CD4-positive, alpha-beta T cell treated with Interleukin-4 for 4 hours (primary cell): ENCODE measurements at places on chromosomes 2 and 18.

- DNase-seq: no peak
These were observed 19.5 kb upstream of the YWHAQ start for GRCh38 chr2:9650119-9650821.

DNA sequence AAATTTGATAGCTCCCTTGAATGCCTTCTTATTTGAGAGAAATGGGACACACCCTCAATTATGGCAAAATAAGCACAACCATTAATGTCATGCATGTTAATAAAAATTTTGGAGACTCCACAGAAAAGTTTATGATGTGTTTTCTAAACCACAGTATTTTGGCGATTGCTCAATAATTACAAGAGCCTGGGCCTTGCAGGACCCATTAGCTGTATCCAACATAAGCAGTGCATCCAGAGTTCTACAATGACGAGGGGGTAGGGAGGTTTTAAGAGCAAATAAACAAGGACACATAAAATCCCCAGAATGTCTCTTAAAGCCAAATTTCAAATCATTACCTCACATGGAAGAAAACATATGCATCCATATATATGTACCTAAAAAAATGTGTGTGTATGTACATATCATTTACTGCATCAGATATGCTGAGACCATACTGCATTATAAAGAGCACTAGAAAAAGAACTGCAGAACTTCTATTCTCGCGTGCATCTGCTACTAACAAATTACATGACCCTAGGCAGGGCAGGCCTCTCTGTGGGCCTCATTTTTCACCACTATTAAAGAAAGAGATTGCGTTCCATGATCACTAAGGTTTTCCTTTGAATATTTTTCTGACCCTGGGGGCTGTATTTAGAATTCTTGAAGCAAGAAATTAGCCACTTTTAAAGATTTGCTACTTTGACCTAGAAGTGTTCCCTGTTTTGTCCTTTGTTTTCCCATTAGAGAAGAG is 38.0 kb downstream of the CMPK2 start:
- no peak for DNase-seq

DNA sequence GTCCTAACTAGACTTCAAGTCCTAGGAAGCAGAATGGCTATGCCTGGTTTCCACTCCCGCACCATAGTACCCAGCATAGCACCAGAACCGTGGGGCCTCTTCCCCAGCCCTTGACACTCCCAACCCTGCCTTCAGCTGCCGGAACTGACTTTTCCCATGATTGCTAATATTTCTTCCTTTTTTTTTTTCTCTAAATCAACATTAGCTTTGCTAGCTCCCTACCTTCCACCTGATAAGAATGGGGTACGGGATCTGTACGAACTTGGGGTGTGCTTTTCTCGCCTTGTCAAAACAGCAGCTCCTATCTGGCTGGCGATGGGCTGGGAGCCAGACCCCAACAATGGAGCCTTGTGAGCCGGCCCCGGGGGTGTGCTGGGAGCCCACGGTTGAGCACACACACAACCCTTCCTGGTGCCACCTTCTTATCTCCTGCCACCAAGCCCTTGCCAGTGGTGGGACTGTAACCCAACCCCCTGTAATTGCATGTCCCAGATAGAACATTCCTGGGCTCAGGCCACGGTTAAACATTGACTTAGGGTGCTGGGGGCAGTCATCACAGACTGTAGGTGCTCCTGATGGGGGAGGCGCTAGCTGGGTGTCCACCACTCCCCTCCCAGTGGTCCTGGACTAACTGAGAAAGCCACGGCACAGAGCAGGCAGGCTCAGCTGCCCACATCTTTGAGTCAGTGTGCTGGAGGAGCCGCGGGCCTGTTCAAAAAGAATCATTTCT is 213.0 kb upstream of the HAAO start:
- DNase-seq: no peak

DNA sequence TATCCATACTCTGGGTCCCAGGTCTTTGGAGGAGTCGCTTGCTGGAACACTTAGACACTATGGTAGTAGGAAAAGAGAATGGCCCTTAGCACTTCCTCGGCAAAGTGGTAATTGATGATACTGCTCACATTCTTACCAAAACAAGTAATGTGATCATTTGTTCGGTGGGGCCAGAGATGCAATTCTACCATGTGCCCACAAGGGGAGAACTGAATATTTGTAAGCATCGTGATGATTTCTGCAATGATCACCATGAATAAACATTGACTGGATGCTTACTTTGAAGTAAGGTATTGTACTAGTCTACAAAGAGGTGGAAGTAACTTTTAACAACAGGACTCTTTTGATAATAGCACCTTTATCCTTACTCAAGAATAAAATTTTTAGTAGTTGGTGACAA is 109.7 kb downstream of the CD8B2 start:
- DNase-seq: no peak

DNA sequence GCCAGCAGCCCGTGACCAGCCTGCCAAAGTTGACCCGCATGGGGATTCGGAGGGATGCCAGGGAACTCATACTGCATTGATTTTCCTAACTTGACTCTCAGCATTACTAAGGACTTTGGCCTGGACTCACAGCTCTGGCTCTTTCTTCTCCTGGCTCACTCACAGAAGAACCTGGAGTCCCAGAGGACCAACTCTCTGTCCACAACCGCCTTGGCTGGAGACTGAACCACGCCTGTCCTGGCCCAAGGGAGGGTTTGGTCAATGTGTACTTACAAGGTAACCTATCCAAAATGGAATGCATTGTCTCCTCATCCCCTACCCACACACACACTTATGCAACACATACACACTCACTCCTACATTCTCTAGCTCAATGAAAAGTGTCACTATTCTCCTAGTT is 135.6 kb upstream of the KLHL29 start:
- DNase-seq: no peak

DNA sequence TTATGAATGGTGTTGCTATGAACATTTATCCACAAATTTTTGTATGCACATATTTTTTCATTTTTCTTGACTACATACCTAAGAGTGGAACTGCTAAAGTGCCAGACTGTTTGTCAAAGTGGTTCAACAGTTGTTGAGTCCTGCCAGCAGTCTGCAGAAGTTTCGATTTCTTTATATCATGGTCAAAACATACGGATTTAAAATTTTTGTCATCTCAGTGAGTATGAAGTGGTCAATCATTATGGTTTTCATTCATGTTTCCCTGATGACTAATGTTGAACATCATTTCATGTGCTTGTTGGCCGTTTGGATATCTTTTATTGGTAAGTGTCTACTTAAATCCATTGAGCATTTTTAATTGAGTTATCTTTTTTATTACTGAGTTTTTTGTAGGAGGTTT is 39.2 kb downstream of the CCDC138 start:
- no peak for DNase-seq

DNA sequence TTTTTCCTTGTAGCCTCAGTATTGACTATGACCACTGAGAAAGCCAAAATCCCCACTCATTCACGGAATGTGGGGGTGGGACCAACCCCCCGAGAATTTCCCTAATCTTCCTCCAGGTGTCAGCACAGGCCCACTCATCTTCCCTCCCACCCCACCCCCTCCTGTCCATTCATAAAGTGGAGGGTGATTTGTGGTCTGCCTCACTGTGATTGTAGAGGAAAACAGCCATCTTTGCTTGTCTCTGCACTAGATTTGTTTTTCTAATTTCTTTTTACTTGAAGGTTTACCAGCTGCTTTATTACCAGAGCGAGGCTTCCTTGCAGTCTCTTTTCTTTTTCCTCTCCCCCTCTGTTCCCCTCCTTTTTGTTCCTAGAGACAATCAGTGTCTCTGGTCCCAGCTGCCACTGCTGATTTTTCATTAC is 171.8 kb downstream of the ICOS start:
- peak; percentile 58 for DNase-seq

DNA sequence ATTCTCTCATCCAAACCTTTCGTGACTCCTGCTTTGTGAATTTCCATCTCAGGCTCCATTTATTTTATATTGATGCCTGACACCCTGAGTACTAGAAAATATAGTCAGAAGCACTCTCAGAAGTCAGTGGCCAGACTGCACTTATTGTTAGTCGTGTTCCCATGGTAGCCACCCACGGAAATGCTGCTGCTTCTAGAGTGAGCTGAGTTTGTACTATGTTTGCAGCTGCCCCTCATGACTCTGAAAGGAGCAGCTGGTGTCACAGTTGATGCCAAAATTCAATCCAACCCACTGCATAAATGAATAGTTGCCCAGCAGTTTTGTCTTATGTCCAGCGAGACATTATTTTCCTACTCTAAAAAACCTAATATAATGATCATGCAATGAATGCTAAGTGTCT is 265.2 kb upstream of the SPHKAP start:
- DNase-seq: no peak

GRCh38 chr2:239366740-239367139 is 34.1 kb downstream of the HDAC4 start:
- no peak for DNase-seq

GRCh38 chr2:69683170-69683971 is 39.8 kb upstream of the AAK1 start:
- no peak for DNase-seq

DNA sequence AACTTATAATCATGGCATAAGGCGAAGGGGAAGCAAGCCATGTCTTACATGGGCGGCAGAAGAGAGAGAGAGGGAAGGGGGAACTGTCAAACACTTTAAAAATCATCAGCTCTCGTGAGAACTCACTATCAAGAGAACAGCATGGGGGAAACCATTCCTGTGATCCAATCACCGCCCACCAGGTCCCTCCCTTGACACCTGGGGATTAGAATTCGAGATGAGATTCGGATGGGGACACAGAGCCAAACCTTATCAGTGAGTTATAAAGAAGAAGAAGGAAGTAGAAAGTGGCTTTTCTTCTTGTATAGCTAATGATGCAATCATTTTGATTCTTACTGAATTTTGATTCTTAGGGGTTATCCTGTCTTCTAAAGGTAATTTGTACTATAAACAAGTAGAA is 51.4 kb downstream of the SMCHD1 start:
- no peak for DNase-seq

DNA sequence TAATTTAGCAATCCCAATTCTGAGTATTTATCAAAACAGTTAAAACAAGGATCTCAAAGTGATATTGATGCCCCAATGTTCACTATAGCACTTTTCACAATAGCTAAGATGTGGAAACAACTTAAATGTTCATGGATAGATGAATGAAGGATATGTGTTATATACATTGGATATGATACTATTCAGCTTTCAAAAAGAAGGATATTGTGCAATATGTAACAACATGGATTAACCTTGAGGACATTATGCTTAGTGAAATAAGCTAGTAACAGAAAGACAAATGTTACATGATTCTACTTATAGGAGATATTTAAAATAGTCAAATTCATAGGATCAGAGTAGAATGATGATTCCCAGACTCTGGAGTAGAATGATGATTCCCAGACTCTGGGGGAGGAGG is 78.0 kb downstream of the INSIG2 start:
- no peak for DNase-seq

- DNase-seq: no peak
These were observed 12.0 kb upstream of the ZNF532 start for GRCh38 chr18:58852629-58853028.

GRCh38 chr2:169080250-169081069 is 11.1 kb downstream of the DHRS9 start:
- peak; percentile 8 for DNase-seq

GRCh38 chr2:127620866-127621265 is 25.1 kb upstream of the GPR17 start:
- DNase-seq: no peak

DNA sequence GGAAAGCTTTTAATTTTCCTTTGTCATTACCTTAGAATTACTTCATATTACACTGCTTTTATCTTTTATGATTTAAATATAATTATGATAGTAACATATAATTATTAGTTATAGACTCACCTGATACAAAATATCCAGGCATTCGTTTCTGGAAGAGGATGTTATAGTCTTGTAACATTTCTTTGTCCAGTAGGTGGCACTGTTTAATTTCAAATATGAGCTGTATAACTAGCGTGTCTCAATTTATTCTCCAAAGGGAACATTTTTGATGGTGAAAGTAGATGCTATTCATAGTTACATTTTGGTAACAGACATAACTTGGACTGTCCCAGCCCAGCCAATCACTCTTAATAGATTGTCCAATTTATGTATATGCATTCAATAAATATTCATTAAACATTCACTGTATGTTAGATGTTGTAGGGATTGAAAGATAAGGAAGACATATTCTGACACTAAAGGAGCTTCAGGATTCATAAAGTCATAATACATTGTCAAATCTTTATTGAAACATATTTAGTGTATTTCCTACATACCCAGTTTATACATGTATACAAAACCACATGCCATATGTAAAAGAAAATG is 19.2 kb downstream of the DAW1 start:
- DNase-seq: peak; percentile 47

- no peak for DNase-seq
These were observed 75.3 kb downstream of the LPIN1 start for GRCh38 chr2:11821705-11822104.
